ENCODE measurements at places on chromosomes 6 and 20.
A peak's percentile ranks its signal among the peaks of the same experiment; 100 is the strongest.

DNA sequence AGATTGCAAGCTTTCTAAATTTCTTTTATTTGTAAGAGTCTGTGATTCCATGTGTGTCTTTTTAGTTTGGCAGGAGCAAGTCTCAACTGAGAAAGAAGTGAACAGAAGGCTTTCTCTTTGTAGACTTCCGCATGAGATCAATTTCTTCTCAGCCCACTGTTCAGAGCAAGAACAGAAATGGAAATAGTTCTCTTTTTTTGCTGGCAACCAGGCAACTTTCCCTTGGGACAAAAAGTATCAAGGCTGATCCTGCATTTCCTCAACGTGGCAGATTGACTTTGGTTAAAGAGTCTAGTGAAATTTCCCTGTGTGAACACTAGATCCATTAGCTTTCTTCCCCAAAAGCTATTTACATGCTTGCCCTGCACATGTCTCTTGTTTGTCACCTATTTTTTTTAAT lies 46.8 kb upstream of the JAG1 start:
- no peak for DNase-seq

- DNase-seq, result no peak
Observed at GRCh38 chr20:60271597-60271996, 313.4 kb downstream of the CDH26 start.

- DNase-seq, result peak; percentile 32
Observed at GRCh38 chr20:40741507-40742106, 52.6 kb upstream of the MAFB start.

DNA sequence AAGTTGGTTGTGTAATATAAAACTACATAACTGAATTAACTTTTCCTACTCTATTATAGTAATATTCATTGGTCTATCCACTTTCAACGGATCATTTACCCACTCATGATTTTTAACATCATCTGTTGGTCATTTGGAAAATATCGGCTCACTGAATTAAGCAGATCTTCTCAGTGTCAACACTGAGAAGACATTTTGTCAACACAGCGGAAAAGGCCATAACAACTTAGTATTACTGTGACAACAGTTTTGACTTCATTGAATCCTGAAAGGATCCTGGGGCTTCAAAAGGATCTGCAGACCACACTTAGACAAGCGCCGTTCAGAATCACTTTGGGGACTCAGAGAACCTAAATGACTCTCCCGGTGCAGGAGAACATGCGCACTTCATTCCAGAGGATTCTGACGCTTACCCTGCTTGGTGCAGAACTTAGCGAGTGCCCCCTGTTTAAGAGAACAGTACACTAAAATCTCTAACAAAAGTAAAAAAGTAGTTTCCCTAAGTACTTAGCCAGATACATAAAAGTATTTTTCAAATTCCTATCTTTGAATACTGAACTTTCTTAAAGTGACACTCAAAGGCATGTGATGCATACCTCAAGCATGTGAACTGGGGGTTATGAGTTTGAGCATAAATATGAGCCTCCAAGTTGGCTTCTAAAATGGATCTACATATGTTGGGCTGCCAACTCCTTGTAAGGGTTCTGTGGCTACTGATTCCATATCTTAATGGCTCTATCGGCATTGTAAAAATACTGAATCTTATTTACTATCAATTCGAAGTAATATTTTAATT lies 4.0 kb downstream of the ZBTB2 start:
- DNase-seq, result no peak

DNA sequence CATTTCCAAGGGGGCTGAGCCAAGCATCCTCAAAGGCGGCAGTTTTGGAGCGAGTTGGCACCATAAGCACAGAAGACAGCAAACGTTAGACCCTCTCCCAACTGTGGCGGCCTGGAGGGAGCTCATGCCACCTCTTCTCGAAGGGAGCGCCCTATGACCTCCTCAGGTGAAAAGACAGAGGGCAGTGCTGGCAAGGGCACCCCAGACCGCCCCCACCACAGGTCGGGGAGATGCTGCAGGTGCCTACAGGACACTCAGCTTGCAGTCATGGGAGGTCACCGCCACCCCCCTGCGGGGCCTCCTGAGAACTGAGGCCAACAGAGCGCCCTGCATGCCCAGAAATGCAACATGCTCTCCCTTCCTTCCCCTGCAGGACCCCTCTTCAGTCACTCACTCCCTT lies 45.1 kb upstream of the BHLHE23 start:
- DNase-seq, result no peak

DNA sequence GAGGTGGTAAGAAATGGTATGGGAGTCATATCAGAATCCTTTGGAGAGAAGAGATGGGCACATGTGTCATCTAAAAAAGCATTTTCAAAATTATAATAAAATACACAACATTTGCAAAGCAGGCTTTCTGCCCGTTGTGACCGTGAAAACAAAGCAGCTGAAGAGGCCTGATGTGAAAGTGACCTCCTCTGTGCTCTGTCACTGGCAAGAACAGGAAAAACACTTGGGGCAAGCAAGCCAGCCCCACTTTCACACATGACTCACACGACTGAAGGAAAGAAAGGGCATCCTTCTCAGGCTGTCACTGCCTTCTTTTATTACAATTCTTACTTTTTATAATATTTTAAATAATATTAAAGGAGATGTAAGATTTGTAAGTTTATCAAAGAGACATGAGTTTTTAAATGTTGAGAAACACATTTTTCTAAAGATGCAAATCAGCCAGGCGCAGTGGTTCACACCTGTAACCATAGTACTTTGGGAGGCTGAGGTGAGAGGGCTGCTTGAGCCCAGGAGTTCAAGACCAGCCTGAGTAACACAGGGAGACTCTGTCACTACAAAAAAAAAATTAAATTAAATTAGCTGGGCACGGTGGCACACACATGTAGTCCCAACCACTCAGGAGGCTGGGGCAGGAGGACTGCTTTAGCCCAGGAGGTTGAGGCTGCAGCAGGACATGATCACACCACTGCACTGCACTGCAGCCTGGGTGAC lies 143.7 kb downstream of the BTBD9 start:
- DNase-seq, result peak; percentile 12

DNA sequence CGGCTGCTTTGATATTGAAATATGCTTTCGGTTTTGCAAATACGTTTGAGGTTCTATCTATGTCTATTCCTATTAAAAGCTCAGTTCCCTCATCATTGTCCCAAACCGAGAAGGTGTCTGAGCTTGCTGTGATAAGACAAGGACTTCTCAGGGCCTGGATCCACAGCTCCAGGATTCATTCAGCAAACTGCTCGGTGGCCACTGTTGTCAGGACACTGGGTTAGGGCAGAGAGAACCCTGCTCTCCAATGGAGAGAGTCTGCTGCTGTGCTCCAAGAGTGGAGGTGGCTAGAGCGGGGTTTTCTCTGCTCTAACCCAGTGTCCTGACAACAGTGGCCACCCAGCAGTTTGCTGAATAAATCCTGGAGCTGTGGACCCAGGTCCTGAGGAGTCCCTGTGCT lies 198.5 kb downstream of the CDH4 start:
- no peak for DNase-seq

DNA sequence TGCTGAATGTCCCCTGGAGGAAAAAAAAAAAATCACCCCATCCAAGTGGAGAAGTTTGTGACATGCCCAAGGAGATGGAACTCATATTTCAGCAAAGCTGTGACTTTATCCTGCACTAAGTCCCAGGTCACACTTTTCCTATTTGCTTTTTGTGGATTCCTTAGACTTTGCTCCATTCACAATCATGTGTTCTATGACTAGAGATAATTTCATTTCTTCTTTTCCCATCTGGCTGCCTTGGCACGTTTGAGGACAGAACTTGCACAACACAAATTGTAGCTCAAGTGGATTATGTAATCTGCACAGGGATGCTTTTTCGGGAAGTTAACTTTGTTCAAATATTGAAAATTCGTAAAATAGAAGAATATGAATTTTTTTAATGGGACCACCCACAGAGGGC lies 100.7 kb upstream of the PTPN1 start:
- DNase-seq, result no peak

GRCh38 chr6:3811191-3811590 lies 38.0 kb upstream of the FAM50B start:
- DNase-seq, result no peak

DNA sequence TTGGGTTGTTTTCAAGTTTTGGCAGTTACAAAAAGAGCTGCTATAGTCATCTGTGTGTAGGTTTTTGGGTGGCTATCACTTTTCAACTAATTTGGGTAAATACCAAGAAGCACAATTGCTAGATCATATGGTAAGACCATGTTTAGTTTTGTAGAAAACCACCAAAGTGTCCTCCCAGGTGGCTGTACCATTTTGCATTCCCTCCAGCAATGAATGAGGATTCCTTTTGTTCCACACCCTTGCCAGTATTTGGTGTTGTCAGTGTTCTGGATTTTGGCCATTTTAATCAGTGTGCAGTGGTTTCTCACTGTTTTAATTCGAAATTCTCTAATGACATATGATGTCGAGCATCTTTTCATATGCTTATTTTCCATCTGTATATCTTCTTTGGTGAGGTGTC lies 457.5 kb upstream of the ARID1B start:
- DNase-seq, result no peak

GRCh38 chr20:35956616-35957015 lies 2.3 kb upstream of the SCAND1 start:
- DNase-seq, result no peak
